Lower lobe of right lung (tissue), 2 donors: ENCODE measurements at places on chromosomes 3 and 15.

DNA sequence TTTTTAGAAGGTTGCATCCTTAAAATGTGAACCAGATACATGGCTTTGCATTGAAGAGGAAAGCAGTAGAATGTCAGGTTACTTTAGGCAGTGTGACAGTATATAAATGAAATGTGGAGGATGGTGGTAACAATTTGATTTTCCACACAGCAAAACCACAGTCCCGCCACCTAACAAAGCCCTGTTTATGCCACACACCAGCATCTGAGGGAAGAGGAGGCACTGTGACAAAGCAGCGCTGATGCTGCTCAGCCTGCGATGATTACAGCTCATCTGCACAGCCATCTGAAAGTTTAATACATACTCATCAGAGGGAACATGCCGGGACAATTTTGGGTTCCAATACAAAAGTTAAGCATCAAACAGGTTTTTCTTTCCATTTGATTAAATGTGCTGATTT, 8.9 kb downstream of the RNF7 start:
- no peak for DNase-seq

DNA sequence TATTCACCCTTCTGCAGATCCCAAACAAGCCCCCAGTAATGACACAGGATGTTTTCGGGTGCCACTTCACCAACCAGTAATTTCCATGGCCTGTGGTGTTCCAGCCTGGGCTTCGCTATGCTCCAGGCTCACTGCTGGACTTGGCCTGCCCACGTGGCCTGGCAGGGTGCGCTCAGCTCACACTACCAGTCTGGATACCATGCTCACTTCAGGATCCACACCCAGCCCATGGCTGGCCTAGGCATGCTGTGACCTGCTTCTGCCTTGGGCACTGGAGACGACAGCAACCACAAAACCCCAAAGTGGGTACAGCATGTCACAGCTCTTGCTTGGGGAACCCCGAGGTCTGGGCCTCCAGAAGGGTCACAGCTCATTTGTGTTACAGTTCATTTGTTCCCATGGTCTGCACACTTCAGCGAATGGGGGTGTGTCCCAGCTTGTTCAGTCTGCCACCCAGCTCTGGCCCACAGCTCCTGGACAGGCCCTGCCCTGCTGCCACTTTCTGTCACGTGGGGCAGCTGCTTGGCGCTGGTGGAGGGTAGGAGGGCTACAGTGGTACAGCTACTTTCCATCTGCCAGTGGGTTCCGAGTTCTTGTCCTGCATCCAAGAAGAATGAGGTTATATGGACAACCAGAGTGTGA, 650.8 kb downstream of the MCTP2 start:
- DNase-seq: no peak

DNA sequence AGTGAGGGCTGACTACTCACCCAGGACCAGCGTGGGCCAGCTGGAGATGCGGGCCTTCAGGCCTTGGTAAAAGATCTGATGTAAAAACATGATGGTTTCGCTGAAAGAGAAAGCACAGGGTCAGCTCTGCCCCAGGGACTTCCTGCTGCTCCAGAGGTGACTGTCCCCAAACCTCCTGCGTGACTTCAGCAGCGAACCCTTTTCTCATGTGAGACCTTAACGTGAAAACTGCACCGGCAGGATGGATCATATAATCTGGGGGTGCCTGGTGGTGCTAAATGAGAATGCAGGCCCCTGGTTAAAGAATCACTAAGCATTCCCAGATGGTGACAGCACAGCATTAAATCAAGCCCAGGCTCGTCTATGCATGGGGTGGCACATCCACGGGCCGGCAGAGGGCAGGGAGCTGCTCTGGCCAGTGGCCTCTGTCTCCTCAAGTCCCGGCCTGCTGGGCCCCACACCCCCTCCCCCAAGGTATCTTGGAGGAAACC, 55.4 kb downstream of the RASGRF1 start:
- no peak for DNase-seq

DNA sequence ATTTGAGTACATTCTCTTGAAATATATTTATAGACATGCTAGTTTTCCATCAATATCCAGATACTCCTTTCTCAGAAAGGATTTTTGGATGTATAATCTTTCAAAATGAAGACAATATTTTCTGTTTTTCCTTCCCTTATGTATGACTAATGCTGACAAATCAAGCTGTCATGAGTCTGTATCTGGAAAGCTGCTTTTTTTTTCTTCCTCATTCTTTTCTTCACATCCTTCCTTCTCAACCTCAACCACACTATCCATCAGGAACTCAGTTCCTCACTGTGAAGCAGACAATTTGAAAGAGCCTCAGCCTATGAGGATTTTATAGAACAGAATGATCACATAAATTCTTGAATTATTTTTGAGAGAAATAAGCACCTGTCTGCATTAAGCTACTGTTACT, 335.9 kb upstream of the EPHA6 start:
- no peak for DNase-seq

- DNase-seq: no peak
These were observed 330.9 kb upstream of the THBS1 start for GRCh38 chr15:39250001-39250400.

GRCh38 chr3:115089481-115089880, 57.6 kb downstream of the ZBTB20 start:
- no peak for DNase-seq

- DNase-seq: no peak
These were observed 45.0 kb downstream of the SOX2 start for GRCh38 chr3:181756645-181757297.

DNA sequence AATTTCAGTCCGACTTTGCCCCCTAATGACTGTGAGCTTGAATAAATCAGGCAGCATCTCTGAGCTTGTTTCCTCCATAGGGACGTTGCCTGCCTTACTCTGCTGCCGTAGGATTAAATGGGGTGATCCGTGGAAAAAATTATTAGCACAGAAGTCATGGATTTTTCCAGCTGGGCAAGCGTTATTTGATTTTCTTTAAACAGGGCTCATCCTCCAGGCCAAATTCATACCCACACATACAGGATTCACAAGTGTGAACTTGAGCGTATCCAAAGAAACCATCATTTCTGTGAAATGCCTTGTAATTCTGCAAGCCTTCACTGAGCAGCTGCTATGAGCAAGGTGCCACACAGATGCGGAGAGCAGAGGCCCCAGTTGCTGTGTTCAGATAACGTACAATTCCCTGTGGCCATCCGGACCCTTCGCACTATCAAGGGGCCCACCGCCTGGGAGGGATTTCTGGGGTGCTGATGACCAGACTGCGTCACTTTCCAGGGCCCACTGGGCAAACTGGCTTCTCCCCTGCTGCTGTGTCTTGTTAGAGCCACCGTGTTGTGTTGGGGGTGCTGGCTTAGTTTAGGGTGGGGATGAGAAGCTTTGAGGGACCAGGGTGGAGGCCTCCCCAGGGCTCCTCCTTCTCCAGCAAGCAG, 61.4 kb downstream of the MGLL start:
- DNase-seq: no peak

DNA sequence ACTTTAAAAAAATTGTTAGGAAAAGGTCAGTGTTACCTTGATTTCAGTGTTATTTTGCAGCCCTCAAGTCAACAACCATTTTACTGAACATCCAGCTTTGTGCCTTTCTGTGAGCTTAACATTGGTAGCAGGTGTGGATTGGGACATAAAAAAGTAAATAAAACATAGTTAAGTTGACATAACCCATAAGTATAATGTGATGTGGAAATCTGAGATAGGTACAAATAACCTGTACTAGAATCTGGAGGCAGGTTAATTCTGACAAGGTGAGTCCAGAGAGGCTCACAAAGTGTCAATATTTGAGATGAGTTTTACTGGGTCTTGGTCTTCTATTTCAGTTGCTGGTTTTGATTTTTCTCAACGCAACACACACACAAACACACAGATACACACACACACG, 151.3 kb downstream of the LPP start:
- DNase-seq: no peak

DNA sequence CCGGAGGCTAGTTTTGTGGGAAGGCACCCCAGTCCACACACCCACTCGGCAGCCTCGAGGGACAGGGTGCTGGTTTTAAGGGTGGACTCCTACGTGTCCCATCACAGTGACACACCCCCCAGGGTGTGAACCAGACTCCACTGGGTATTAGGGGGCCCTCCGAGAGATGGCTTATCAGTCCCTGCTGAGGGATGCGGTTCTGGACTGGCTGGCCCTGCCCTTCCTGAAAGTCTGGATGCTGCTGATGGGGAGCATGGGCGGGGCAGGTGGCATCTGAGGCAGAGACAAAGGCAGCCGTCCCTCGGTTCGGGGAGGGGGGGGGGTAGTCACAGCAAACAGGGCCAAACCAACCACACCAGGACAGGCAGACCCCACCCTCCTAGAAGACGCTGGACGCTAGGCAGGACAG, 939 bp upstream of the ULK3 start:
- DNase-seq: no peak

- no peak for DNase-seq
These were observed 256.1 kb downstream of the PLCL2 start for GRCh38 chr3:17140670-17141505.

- DNase-seq: peak; percentile 67
These were observed 380 bp upstream of the ALS2CL start for GRCh38 chr3:46693892-46694226.

- DNase-seq: no peak
These were observed 57.1 kb downstream of the CEMIP start for GRCh38 chr15:80836223-80836622.

DNA sequence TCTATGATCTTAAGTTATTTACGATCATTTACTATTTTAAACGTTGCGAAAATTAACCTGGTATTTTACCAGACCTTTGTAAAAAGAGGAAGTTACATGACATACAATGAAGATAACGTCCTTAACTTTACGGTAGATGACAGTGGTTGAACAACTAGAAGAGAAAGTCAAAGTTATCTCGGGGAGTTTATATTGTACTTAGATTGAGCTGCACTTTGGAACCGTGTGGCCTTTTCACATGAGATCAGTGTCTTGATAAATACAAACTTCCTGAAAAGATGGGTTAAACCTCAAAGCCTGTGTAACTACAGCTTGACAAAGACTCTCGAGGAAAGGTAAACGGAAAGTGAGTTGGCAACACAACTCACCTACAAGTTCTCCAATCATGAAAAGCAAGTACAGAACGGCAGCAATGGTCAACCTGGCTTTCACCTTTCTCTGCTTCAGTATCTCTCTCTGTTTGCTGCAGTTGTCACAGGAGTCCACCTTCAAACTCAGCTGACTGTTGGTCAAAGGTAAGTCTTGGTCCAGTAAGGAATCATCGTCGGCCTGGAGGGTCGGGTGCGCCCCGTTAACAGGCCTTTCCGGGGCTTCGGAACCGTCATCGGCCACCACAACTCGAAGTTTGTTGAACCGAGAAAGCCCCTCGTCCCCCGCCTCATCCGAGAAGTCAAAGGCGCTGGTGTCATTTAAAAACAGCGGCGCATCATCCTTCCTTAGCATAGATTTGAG, 793 bp downstream of the SLC30A4 start:
- no peak for DNase-seq

DNA sequence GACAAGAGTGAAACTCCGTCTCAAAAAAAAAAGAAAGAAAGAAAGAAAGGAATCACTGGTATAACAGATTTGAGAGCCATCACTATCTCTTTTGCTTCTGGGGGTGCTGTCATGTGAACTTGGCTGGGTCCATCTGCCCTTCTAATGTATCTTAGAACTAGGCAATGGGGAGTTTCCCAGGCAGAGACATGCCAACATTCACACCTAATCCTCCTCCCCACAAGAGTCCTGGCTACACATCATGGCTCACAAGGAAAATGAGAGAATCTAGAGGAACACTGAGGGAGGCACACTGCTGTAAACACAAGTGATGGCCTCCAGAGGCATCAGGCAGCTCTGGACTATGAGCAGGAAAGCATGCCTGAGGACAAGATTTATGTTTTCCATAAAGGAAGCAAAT, 67.8 kb upstream of the PPP2R3A start:
- DNase-seq: no peak

DNA sequence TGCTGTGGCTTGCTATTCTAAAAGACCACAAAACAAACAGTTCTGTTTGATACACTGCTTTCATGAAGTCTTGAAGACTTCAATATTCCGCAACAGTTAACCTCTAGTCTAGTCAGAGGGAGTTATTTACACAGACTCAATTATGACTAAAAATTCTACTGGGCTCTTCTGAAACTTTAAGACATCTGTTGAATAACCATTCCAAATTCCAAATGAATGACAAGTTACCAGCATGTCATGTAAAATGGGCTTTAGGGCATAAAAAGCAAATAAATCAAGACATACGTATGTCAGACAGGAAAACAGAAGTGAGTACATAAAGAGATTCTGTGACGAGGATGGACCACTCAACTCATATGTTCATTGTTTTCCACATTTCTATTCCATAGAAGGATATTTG, 93.9 kb downstream of the PLOD2 start:
- DNase-seq: no peak

DNA sequence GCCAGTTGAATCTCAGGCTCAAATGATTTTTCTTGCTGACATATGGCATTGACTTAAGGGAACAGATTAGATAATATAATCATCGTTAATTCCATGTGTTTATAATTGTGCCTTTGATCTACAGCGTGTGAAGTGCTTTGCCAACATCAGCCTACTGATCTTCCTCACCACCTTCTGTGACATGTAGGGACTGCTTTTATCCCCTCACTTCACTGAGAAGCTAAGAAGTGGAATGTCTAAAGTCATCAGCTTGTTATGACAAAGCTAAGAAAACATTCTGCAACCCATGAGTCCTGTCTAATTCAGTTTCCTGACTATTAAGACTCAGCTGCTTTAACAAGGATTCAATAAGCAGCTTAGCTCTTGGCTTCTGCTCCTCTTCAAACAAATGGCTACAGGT, 106.0 kb downstream of the MYH15 start:
- no peak for DNase-seq

GRCh38 chr3:170178651-170179050, 2.9 kb downstream of the PHC3 start:
- no peak for DNase-seq

- no peak for DNase-seq
These were observed 8.1 kb upstream of the SLC25A36 start for GRCh38 chr3:140933552-140933951.

- peak; percentile 48 for DNase-seq
These were observed 445 bp upstream of the TSEN2 start for GRCh38 chr3:12483872-12484197.

DNA sequence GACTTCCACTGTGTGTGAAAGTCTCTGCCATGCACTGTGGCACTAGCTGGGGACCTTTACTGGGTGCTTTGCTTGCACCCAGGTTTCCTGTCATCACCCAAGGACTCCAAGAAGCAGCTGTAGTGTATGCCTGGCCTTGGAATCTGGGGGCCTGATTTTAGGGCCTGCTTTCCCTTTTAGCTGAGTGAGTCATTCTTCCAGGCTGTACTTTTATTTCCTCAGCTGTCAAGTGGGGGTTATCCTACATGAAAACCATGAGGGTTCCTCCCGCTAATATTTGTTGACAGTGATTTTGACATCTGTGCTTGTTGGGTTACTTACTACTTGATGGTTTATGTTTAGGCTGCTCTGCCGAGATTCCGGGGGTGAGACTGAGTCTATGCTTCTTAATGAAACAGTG, 18.5 kb downstream of the GORASP1 start:
- no peak for DNase-seq

DNA sequence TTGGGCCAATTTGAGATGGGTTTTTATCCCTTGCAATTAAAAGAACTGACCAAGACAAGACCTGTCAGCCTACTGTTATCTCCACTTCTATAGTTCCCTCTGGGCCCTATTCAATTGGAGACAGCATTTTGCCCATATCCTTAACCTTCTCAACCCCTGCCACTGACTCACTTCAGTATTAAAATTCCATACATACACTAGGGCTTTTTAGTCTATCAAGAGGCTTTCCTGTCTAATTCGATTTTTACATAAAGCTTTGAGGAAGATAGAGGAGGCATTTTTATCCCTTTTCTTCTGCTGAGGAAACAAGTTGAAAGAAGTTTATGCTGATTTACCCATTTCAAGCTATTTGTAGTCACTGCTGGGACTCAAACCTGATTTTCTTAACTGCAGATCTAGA, 51.1 kb downstream of the GTF2E1 start:
- no peak for DNase-seq
